CD4-positive, alpha-beta memory T cell (primary cell): ENCODE measurements at places on chromosomes 2 and 18. TPM values are rescaled to one million over a fixed set of nuclear protein-coding genes. Genes with fewer than 3 reads are reported as not detected.

DNA sequence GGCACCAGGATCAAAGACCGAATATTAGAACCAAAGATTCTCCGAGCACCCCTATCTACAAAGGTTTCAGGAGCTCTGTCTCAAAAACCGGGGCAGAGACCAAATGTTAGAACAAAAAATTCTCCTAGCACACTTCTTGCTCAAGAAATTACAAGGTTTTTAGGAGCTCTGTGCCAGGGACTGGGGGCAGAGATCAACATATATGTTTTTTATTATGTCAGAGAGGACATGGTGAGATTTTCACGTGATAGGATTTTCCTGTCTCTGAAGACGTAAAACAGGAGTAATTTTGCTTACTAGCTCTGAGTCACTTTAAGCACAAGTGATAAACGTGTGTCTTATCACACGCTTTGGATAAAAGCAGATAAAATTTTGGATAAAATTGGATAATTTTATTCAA, 34.8 kb upstream of the ODC1 start:
- DNase-seq = no peak

DNA sequence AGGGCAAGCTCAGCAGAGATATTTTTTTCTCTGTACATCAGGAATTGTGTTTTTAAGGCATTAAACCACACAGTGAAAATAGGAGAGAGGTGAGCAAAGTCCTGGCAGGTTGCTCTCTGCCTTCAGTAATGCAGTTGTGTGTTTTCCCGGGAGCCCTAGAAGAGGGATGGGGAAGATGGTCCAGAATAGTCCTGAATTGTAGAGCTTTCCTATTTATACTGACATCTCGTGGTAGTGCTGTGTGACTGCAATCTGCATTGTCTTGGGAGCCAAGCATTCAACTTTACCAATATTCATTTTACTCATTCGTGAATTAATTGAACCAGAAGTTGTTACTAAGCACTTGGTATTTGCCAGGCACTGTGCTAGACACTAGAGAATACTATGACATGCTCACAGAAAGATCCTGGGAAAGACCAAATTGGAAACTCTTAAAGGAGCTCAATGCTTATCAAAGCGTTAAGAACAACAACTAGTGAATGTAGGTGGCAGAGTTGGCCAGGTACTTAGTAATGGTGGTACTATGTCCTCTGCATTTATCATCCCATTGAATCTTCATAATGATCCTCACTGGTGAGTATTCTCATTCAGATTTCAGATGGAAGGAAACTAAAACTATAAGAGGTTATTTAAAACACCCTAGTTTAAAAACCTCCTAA, 214.6 kb downstream of the TRIB2 start:
- peak; percentile 13 for DNase-seq

- DNase-seq = no peak
These were observed 471.1 kb upstream of the SMIM21 start for GRCh38 chr18:75898651-75899050.

GRCh38 chr2:109144271-109144670, 15.3 kb downstream of the SH3RF3 start:
- DNase-seq = peak; percentile 61

Gene RAB1A
- 53.3 TPM for total RNA-seq

Gene ANO7
- total RNA-seq = 0.53 TPM
